ENCODE measurements at places on chromosomes 7 and 10.

DNA sequence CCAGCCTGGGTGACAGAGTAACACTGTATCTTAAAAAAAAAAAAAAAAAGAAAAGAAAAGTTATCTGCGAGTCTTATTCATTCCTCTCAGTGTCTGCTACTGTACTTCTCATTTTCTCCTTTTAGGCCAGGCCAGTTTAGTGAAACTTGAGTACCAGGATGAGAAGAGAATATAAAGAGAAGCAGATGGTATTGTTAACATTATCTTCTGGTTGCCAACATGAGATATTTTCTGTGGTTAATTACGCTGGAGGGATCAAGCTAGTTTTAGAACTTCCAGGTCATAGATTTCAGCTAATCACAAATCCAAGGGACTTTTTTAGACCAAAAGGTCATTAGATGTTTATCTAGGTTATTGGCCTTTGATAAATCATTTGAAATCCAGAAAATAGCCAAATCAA is 252.6 kb upstream of the SMIM30 start:
- DNase-seq: no peak

DNA sequence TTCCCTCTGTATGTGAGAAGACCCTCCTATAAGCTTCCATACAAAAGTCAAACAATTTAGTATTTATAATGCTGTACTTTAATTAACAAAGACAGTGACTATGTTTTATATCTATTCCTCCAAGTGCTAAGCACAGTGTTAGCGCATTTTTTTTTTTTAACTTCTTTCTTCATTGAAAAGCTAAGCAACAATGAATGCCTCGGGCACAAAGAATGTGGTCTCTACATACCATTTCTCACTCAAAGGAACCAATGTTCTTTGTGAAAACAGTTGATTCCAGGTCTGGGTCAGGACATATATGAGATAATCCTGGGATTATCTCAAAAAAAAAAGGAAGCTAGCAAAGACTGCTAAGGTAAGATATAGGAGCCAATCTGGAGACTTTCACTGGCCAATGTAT is 26.2 kb upstream of the REEP3 start:
- DNase-seq: no peak

DNA sequence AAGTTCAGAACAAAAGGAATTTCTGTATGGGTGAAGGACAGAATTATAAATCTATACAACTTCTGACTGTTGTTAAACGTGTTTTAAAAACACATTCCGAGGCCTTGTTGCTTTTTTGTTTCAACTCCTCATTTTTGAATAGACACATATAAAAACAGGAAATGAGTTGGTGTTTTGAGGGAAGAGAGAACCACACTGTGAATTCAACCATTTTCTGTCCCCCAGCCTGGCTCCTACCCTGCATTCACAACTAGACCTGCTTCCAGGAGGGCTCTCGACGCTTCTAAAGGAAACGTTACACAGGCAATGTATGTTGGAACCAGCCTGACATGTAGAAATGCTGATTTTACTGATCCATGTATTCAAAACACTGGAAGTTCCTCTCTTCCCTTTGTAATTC is 76.5 kb downstream of the OR13A1 start:
- no peak for DNase-seq

DNA sequence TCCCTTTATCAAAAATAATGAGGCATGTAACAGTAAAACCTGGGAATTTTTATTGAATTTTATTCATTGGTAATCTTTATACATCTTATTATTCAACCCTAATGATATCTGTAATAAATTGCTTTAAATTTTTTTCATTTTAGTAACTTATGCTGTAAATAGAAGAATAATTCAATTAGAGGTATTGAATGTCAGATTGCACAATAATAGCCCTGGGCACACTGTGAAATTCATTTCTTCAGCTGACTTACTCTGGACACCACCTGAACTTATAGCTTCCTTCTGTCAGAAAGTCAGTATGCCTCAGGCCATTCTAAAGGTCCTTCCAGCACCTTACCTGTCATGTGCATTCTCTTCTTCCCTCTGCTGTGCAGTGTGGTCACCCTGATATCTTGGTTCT is 59.2 kb downstream of the ADAM22 start:
- DNase-seq: no peak

DNA sequence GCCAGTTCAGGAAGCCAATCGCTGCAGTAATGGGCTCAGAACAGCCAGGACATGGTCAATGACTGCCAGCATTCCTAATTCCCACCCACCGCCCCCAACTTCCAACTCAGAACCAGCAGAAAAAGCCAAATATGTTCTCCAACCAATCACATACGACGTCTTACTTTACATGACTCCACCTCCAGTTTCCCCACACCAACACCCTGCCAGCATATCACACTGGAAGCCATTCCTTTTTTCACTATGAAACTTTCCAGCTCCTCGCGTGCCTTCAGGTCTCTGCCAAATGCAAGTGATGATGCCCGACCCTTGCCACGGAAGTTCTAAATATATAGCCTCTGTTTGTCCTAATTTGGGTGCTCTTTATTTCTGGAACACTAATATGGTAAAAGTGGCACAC is 12.5 kb downstream of the NPS start:
- no peak for DNase-seq

DNA sequence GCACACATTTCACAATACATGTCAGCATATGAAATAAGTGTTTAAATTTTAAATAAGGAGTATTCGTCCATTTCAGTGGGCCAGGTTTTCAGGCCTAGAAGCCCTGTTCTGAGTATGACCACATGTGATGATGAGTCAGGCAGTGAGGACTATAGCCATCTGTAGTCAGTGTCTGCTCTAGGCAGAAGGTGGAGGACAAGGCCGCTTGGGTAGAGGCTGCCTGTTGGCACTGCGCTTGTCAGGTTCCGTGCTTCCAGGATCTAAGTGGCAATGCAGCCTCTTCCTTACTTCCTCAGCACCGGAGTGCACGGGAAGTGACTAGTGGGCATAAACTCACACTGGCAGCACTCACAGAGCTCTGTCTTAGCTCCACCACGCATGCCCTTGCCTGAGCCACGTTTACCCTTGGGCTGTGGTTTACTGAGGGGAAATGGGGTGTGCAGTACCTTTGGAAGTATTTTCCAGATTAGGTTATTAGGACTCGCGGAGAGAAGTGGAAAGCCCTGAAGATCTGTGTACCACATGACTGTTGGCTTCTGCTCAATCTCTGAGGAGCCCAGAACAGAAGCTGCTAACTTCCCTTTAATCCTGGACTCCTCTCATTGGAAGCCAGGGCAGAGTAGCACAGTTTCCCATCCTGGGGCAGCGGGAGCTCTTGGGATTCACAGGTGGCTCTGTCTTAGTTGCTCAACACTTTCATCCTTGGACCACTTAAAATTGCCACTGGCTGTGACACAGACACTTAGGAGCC is 87.5 kb upstream of the GJD4 start:
- DNase-seq: no peak

DNA sequence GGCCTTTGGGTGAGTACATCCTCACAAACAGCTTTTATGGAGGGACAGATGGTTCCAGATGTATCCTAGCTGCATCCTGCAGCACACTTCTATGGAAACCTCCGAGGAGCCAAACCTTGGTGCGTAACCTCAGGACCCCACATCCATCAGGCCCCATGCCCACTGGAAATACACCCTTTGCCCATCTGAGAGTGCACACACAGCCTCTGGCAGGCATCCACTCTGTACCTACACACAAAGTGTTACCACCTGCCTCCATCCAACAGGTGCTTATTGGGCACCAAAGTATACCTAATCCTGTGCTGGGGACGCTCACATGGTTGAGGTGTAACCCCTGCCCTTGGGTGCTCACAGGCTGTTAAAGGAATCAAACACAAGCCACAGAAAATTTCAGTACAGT is 117.9 kb downstream of the ADCY1 start:
- DNase-seq: no peak

- no peak for DNase-seq
Measured at GRCh38 chr7:39306016-39306570, 260.1 kb upstream of the YAE1 start.

DNA sequence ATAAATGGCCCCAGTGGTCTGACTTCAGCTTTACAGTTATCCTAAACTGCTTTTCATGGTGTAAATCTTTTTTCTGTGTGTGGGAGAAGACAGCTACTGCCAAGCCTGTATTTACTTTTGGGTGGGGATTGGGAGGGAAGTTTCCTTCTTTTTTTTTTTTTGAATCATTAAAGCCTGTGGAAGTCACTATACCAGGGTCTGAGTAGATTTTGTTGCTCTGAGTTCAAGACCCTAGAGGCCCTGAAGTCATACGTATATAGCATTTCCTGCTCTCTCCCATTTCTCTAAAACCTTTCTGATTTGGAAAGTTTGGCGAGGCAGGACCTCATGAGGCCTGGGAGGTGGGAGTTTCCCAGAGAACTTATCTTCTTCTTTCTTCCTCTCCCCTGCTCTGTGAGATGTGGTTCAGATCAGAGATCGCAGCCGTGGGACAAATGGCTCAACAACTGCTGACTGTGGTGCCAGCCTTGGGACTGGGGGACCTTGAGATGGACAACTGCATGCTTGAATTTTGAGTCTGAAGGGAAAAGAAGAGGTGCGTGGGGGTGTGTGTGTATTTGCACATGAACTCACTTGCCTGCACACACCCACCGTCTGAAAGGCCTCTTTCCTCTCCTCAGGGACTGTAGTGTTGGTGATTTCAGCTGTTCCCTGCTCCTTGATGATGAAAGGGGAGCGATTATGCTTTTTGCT is 18.1 kb downstream of the LRMDA start:
- DNase-seq: no peak

DNA sequence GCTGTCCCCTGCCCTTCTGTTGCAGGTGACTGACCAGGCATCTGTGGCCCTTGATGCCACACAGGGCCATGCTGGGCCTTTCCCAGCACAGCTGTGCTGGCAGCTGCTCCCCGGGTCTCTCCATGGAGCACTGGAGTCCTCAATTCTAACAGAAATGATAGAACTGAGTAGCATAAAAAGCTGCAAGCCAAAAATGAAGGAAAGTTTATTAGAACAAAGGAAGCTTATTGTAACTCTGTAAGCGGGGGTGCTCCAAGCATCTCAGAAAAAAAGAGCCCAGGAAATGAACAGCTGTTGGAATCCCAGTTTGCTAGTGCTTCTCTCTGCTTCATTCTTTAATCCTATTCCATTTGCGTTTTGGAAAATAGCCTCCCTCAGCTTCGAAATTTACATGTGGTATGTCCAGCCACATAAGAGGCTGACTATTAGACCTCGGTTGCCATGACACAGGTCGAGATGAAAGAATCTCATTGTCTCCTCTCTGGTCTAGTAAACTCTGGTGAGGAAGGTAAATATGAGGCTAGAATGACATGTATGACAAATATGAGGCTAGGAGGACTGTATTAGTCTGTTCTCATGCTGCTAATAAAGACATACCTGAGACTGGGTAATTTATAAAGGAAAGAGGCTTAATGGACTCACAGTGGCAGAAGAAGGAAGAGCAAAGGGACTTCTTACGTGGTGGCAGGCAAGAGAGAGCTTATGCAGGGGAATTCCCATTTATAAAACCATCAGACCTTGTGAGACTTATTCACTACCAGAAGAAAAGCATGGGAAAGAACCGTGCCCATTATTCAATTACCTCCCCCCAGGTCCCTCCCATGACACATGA is 23.7 kb downstream of the EPDR1 start:
- no peak for DNase-seq

- DNase-seq: no peak
Measured at GRCh38 chr10:75528392-75528791, 97.0 kb downstream of the LRMDA start.

DNA sequence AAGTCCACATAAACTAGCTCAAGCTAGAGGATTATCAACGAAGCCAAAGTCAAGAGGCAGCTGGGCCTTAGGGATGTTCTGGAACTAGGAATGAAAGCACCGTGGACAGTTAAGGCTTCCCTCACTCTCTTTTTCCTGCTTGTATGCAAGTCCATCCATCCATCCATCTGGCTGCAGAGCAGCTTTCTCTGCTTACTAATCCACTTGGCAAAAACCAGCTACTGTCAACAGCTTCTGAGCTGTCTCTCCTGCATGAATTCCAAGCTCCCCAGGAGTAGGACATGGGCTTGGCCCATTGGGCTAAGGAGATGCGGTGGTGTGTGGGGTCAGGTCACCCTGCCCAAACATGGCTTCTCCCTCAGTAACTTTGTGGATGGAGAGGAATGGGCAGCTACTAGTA is 66.2 kb downstream of the NAMPT start:
- DNase-seq: no peak

- DNase-seq: no peak
Measured at GRCh38 chr10:68781613-68782574, 45.4 kb upstream of the STOX1 start.

GRCh38 chr10:100731407-100732240 is 13.8 kb upstream of the PAX2 start:
- DNase-seq: no peak

DNA sequence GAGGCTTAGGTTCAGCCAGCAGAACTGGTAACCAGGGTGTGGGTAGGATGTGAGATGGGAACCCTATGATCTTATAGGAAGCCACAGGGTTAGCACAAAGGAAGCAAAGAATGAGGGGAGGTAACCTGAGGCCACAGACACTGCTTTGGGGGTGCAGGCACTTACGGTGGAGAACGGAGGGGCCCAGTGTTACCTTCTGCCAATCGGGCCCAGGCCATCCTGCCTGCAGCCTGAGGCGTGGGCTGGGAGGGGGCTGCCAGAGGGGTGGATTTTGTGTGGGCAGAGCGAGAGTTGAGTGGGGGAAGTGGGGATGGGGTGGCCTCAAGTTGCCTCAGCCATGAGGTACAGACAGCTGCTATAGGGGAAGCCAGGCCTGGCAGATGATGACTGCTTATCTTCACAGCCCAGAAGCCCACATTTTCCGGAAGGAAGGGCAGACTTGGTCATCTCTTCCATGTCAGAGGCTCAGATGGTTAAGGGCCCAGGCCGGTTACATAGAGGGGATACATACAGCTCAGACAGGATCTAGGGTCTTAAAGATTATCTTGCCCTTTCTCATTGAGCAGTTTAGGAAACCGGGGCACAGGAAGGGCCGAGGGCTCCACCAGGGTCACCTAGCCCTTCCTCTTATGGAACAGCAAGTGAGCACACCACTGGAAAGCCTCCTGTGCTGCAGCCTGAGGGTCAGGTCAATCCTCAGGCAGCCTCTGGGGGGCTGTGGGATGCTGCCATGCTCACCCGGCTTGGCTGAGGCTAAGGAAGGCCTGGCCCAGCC is 24.4 kb upstream of the VSIR start:
- no peak for DNase-seq

GRCh38 chr7:89247207-89247606 is 451.7 kb upstream of the TEX47 start:
- DNase-seq: no peak
